Aorta (tissue), 5 donors: ENCODE measurements at places on chromosomes 1 and 21. TPM values are rescaled to one million over a fixed set of nuclear protein-coding genes. Genes with fewer than 3 reads are reported as not detected.

DNA sequence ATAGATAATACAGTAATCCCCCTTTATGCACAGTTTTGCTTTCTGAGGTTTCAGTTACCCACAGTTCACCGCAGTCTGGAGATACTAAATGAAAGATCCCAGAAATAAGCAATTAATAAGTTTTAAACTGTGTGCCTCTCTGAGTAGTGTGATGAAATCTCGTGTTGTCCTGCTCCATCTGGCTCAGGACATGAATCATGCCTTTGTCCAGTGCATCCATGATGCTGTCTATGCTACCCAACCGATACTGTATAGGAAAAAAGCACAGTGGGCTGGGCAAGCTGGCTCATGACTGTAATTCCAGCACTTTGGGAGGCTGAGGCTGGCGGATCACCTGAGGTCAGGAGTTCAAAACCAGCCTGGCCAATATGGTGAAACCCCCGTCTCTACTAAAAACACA lies 85.0 kb upstream of the SLC2A1 start:
- no peak for DNase-seq

TRIM45 gene
- 5.0 TPM for total RNA-seq

- no peak for DNase-seq
Observed at GRCh38 chr1:204493984-204494280, 673 bp downstream of the PIK3C2B start.

DNA sequence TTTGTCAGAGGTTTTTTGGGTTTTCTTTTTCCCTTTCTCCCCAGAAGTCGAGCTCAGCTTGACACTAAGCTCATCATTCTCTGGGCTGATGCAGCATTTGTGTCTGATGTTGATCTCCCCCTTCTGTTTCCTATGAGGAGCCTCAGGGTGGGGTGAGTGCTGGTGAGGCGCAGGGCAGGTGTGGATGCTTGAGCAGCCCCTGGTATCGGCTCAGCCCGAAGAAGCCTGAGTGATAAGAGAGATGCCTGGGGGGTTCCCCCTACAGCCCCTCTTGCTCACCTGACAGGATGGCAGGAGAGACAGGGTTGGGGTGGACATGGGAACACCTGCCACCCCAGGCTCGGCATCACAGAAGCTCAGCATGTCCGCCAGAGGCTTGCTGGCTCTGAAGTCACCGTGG lies 239.0 kb downstream of the RHOU start:
- no peak for DNase-seq
